NCI-H345 (cell line): ENCODE measurements at places on chromosomes 3 and 15.
A peak's percentile ranks its signal among the peaks of the same experiment; 100 is the strongest.

DNA sequence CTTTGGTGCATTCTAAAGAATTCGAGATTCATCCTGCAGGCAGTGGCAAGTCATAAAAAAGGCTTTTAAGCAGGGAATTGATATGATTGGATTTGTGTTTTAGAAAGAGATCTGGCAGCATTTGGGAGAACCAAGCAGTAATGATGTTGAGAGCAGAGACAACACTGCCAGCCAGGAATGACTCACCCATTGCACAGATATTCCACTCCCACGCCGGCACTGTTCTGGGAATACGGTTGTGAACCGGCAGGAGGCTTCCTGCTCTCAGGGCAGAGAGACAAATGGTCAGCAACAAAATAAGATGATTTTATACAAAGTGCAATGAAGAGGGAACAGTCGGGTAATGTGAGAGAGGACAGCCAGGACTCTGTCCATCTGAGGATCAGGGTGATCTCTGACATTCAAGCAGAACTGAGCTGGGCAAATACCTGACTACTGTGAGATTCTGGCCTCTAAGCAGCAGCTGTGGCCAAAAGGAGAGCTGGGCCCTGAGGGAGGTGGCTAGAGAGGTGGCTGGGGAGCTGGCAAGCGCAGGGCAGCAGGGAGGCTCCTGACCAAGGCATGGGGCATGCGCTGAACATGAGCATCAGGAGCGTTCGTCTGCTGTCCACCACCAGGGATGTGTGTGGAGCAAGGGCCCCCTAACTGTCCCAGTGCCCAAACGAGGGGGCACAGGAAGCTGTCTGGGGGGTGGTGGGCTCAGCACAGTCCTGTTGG is 56.1 kb upstream of the PLXNA1 start:
- no peak for DNase-seq

DNA sequence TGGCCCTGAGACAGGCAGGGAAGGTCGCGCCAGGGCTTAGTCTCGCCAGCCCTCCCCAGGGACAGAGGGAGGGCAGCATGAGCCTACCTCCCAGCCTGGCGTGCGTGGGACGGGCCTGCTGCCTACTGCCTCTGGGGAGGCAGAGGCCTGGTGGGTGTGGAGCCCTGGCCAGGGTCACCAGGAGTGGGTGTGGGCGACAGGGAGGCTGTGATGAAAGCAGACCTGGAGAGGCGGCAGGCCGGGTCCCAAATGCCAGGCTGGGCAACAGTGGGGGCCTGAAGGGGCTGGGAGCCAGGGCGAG is 33.1 kb downstream of the PLXNA1 start:
- no peak for DNase-seq

GRCh38 chr3:12400616-12401194 is 83.6 kb upstream of the TSEN2 start:
- no peak for DNase-seq

DNA sequence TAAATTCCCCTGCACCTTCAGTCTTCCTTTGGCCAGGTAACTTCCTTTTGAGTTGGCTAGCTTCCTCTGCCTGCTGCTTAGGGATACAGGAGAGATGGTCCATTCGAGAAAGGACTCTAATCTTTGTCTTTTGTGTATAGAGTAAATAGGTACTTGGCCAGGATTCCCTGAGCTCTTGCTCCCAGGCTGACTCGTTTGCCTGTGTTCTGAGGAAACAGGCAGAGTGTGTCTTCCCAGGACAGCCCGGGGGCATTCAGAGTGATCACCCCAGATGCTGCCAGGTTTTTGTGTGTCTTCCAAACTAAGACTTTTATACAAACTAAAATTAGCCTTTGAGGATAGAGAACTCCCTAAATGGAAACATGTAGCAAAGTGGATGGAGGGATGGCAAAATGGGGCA is 39.5 kb downstream of the TMEM108 start:
- DNase-seq, result no peak

DNA sequence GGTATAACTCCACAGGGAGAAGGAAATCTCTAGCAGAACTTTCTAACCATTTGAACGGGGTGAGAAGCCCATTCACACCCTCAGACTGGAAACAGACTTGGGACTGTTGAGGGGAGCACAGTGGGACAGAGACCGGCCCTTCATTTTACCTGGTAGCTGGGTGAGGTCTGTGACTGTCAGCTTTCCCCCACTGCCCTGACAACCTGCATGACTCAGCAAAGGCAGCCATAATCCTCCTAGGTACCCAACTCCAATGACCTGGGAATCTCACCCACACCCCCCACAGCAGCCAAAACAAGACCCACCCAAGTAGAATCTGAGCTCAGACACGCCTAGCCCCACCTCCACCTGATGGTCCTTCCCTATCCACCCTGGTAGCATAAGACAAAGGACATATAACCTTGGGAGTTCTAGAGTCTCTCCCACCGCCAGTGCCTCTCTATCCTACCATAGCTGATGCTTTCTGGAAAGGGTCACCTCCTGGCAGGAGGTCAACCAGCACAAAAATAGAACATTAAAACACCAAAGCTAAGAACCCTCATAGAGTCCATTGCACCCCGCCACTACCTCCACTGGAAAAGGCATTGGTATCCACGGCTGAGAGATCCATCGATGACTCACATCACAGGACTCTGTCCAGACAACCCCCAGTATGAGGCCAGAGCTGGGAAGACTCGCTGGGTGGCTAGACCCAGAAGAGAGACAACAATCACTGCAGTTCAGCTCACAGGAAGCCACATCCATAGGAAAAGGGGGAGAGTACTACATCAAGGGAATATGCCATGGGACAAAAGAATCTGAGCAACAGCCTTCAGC is 28.0 kb downstream of the SENP7 start:
- no peak for DNase-seq

- no peak for DNase-seq
These were observed 195.4 kb upstream of the LPP start for GRCh38 chr3:187958432-187959003.

DNA sequence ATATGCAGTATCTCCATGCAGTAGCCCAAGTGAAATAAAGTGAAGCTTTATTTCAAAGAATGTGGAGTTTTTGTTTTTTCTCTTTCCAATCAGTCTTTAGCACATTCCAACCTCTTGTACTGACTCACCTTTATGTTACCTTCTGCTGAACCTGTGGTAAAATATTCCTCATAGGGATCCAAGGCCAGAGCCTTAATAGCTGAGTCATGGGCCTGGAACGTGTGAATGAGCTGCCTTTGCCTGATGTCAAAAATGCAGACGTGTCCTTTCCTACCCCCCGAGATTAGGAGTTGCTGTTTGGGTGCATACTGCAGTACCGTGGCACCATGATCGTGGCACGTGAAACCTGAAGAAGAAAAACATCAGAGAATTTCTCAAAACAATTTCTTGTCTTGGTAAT is 108.5 kb downstream of the GLDN start:
- no peak for DNase-seq

DNA sequence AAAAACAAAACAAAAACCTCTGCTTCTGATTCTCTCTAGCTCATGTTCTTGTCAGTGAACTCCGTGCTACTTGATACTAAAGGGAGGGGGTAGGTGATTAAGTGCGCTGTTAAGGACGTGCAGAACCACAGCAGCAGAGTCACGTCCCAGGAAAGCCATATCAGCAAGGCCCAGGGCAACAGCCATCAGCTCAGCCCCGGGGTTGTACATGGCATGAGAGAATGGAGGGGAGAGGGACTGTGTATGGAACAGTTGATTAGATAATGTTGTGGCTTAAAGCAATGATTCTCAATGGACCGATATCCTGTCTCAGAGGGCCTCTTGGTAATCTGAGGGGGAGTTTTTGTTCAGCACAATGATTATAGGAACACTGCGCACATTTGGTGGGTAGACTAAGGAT is 27.6 kb downstream of the C2CD4A start:
- DNase-seq, result no peak

DNA sequence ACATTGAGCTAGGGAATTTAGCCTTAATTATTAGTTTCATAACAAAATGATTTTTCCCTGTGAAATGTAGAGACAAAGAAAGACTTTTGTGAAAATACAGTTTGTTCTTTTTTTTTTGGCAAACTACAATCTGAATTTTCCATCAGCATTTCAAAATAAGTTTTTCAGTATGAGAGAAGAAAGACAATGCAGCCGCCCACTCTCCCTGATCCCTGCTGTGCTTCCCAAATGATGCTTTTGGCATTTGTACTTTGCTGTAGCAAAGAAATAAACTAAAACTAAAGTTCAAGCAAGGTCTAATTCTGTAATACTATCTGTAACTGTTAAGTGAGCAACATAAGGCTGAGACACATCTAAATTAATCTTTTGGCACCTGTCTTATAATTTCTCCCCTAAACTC is 782.2 kb downstream of the VGLL3 start:
- no peak for DNase-seq

DNA sequence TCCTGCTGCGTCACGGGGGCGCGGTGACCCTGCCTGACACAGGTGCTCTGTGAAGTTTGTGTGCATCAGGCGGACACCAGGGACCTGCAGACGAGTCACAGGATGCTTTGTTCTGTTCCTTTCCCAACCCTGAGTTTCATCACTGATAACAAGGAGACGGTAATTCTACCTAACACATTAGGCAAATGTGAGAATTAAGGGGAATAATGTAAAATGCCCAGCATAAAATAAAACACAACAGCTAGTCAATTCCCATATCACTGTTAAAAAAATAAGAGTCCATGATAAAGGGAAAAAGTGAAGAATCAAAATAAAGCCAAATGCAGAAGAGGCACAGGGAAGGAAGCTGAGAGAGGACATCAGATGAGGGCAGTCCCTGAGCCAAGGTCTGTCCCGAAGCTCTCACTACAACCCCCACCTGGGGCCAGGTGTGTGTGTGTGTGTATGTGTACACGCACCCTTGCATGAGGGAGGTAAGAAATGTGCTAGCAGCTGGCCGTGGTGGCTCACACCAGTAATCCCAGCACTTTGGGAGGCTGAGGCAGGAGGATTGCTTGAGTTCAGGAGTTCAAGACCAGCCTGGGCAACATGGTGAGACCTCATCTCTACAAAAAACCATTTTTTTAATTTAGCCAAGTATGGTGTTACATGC is 27.5 kb downstream of the PLA2G4D start:
- no peak for DNase-seq

DNA sequence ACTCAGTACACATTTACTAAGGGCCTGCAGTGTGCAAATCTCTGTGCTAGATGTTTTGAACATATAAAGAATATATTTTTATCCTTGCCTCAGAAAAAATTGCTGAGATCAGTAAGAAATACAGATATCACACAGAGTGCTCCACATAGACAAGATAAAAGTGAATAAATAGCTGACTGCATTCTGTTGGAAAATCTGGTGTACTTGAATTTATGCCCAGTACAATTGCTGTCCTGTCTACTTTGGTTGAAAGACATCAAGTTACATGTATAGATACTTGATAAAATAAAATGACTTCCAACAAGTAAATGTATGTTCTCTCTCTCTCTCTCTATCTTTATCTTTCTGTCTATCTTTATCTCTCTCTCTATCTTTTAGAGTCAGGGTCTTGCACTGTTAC is 381.2 kb upstream of the CBLB start:
- no peak for DNase-seq

DNA sequence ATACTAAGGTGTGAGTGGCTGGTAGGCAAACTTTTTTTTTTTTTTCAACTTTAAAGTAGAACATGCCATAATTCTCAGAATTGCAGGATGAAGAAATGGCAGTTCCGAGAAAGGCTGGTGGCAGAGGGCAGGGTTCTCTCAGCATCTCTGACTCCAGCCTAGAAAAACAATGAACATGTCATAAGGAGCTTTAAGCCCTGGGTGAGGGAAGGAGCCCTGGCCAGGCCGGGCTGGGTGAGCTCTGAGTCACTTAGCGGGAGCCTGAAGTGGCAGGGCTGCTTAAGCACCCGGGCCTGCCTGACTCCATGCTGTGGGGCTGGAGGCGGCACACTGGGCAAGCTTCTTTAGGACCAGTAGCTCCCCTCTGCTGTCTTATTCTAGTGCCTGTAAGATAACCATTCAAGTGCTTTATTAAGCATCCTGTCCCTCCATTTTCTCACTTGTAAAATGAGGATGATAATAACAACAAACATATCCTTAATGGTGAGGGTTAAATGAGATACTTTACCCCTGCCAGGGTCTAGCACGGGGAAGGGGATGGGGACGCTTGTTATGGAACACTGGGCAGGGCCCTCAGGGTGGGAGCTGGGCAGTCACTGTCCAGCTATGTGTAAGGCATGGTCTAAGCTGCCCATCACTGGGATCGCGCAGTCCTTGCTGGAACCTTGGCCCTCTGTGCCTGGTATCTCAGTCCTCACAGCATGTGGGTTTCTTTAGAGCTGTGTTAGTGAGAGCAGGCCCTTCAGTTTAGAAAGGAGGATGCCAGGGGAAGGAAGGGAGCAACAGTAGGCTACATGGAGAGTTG is 18.4 kb downstream of the SMAD6 start:
- no peak for DNase-seq

DNA sequence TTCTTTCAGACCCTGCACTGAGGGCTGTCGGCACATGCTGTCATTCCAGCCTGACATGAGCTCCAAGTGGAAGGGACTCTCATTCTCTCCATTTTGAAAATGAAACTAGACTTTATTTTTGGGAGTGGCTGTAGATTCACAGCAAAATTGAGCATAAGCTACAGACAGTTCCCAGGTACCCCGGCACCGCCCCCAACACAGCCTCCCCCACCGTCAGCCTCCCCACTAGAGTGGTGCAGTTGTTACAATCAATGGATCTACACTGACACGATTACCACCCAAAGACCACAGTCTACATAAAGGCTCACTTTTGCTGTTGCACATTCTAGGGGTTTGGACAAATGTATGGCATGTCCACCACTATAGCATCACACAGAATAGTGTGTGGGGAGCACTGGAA is 29.5 kb upstream of the FGD5 start:
- no peak for DNase-seq

DNA sequence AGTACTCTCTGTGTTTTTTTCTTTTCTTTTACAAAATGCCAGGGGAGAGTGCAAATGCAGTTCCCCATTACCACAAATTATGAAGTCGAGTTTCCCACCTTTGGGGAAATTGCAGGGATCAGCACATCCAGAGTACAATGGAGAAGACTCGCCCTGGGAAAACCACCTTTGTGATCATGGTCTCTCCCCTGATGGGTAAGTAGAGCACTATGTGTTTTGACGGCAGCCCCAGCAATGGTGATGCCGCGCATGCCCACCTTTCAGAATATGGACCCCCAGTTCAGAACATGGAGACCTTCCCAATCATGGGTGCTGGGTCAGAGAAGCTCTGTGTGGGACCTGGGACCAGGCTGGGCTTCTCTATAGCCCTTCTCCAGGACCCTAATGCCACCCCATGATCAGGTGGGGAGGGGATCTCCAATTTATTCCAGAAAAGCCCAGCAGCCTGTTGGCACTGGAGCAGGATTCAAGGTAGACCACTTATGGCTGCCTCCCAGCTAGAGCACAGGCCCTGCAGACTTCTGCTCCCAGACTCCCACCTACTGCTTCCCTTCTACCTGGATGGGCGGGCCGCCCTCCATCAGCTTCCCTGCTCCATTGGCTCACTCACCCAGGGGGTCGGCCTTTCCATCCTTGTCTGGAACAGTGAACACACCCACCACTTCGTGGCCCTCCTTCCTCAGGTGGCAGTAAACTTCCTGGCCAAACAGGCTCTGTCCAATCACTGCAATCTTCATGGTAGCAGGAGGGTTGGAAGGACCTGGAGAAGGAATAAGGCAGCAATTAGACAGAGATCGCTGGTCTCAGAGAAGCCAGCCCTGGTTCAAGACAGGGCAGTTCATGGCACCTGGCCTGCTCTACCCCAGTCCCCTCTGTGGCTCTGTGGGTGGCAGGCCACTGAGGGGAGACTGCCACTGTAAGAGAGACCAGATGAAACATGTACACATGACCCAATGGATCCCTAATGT is 19.9 kb downstream of the ALDH1L1 start:
- no peak for DNase-seq

- DNase-seq, result peak; percentile 58
These were observed 593.4 kb upstream of the TGFBR2 start for GRCh38 chr3:30012941-30013543.
